ENCODE measurements at places on chromosomes 16 and 17. TPM values are rescaled to one million over a fixed set of nuclear protein-coding genes. Genes with fewer than 3 reads are reported as not detected.

DNA sequence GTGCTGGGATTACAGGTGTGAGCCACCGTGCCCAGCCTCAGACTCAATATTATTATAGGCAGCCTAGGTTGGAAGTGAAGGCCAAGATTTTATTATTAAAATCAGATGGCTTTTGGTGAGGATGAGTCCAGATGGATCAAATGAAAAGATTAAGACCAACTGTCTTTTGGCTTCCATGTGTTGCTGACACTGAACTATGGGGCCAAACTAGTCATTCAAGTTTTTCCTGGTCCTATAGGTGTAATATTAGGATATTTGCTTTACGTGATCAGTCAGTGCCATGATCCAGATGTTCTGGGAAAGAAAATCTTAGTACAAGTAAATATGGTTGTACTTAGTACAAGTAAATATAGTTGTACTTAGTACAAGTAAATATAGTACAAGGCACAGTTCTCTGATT is 140.6 kb downstream of the MAP2K6 start:
- H3K27me3 ChIP-seq = no peaks in the 10 kb centered on the region
- H3K36me3 ChIP-seq = no peaks in the 10 kb centered on the region
- no peak for DNase-seq
- H3K27ac ChIP-seq = no peak overlapping the region
- H3K4me3 ChIP-seq = no peak overlapping the region

DNA sequence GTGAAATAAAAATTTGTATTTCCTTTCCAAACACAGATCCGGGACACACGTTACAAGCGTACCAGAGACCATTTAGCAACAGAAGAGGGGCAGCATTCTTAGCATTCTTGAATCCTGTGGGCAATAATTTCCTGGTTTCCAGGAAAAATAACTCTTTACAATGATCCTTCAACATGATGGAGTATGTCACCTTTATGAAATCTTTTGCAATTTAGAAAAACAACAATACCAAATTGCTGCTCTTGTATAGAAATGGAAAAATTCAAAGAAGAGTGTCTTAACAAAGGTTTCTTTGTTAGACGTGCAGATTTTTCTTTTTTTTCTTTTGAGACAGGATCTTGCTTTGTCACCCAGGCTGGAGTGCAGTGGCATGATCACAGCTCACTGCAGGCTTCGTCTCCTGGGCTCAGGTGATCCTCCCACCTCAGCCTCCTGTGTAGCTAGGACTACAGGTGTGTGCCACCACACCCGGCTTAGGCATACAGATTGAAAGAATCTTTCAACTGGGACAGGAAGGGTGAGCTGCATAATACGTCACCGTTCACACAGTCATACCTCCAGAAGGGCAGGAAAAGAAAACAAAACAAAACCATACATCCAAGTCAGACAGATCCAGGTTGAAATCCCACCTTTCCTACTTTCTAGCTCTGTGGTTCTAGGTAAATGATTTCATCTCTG is 10.8 kb upstream of the GCSH start:
- no peaks in the 10 kb centered on the region for H3K36me3 ChIP-seq
- H3K27me3 ChIP-seq = no peaks in the 10 kb centered on the region
- no peak for DNase-seq
- H3K4me3 ChIP-seq = no peak overlapping the region
- no peaks in the 10 kb centered on the region for H3K4me1 ChIP-seq
- H3K27ac ChIP-seq = no peak overlapping the region

DNA sequence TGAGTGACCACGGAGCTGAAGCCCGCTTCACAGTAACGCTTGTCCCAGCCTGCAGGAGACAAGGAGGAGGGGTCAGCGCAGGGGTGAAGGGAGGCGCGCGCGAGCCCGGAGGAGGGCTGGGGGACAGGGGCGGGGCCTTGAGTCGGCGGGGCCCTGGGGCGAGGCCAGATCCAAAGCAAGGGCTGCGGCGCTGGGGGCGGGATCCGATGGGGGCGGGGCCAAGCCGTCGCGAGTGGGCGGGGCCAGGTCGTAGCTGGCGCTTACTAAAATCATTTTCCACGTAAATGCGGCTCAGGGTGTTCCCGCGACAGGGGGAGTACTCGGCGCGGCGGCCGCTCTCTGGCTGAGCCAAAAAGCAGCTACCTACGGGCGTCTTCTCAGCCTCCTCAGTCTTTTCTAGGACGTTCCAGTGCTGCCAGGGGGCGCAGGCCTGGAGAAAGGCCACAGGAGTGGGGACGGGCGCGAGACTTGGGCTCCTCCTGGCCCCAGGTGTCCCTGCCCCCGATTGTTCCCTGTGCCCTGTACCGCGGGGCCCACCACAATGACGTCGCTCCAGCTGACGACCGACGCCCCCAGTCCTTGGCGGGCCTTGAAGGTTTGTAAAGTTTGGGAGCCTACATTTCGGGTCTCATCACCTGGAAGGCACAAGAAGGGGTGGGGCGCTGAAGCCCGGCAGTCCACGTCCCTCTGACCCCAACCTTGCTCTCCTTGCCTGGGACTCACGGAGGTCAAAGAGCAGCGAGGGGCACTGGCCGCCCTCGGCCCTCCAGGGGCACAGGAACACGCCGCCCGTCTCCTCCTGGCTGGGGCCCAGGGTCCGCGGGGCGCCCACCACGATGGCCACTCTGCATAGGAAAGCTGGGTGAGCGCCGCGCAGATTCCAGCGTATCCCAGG is 3.9 kb downstream of the ITGA2B start:
- peaks cover 10% of the 10 kb centered on the region for H3K4me1 ChIP-seq
- peak; percentile 91 for DNase-seq
- H3K36me3 ChIP-seq = no peaks in the 10 kb centered on the region
- H3K4me3 ChIP-seq = peak overlapping the region; percentile 45

DNA sequence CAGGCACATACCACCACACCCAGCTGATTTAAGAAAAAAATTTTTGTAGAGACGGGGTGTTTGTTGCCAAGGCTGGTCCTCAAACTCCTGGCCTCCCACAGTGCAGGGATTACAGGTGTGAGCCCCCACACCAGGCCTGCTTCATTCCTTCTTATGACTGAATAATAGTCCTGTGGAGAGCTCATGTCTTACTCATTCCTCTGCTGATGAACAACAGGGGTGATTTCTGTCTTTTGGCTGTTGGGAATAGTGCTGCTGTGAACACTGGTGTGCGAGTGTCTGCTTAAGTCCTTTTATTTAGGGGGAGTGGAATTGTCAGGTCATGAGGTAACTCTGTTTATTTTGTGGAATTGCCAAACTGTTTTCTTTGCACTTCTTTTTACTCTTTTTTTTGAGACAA is 2.7 kb upstream of the CTRB1 start:
- no peak overlapping the region for H3K27ac ChIP-seq
- H3K27me3 ChIP-seq = no peaks in the 10 kb centered on the region
- no peak for DNase-seq
- no peak overlapping the region for H3K4me3 ChIP-seq
- no peaks in the 10 kb centered on the region for H3K36me3 ChIP-seq

DNA sequence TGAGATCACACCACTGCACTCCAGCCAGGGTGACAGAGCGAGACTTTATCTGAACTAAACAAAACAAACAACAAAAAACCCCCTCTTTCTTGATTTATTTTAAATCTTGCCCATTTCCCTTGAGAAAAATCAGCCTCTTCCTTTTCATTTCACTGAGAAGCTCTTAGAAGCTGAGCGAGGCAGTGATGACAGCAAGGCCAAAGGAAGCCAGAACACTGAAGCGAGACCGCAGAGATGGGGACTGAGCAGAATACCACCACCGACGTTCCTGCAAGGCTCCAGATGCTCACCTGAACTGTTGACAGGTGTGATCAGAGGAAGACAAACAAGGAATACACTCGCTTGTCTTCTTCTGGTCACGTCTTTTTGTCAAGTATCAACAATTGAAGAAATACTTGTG is 30.5 kb upstream of the IRF8 start:
- no peaks in the 10 kb centered on the region for H3K36me3 ChIP-seq
- H3K27ac ChIP-seq = no peak overlapping the region
- peaks cover 7% of the 10 kb centered on the region for H3K4me1 ChIP-seq
- H3K4me3 ChIP-seq = no peak overlapping the region
- DNase-seq = no peak

- H3K4me1 ChIP-seq = peaks cover 50% of the 10 kb centered on the region
- peak overlapping the region; percentile 57 for H3K4me3 ChIP-seq
- DNase-seq = no peak
- H3K27ac ChIP-seq = peak overlapping the region; percentile 88
Measured at GRCh38 chr17:7016886-7017826, 4.7 kb downstream of the RNASEK start.

DNA sequence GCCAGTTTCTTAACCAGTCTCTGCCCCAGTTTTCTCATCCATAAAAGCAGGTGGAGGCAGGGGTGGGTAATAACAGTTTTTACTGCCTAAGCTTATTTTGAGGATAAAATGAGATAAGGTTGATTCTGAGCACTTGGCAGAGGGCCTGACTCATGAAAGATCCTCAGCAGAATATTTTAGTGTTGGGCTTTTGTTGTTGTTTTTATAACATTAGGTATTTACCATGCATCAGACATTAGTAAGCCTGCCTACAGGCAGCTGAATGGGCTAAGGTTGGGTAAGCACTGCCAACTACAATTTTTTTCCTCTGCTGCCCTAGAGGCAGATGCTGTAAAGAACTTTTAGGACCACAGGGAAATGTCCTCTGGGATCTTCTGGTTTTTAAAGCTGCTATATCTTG is 43.1 kb downstream of the SCNN1G start:
- H3K4me3 ChIP-seq = no peak overlapping the region
- H3K27me3 ChIP-seq = no peaks in the 10 kb centered on the region
- DNase-seq = no peak
- no peaks in the 10 kb centered on the region for H3K36me3 ChIP-seq

DNA sequence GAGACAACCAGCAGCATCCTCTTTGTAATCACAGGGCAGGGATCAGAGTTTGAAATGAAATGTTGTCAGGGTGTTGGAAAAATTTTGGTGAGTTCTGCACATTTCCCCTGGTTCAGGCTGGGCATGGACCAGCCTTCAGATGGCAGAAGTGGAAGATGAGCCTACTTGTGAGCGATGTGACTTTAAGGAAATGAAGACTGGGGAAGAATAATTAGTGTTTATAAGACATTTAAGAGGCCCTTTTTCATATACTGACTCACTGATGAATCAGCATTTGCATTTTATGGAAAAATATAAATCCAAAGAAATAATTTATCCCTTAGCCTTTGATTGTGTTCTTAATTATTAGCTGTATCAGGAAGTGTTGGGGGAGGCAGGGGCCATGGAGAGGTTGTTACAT is 20.9 kb downstream of the GPR179 start:
- DNase-seq = no peak

DNA sequence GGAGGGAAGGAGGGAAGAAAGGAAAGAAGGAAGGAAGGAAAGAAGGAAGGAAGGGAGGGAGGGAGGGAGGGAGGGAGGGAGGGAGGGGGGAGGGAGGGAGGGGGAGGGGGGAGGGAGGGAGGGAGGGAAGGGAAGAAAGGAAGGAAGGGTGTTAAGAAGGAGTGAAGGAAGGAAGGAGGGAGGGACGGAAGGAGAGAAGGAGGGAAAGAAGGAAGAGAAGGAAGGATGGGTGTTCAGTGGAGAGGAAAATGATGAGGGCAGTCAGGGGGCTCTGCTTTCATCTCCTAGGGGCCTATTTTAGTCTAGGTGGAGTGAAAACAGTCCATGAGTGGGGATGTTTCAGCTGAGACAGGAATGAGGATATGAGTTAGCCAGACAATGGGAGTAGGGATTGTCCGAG is 357.0 kb upstream of the C16orf82 start:
- no peak for DNase-seq
- H3K4me1 ChIP-seq = no peaks in the 10 kb centered on the region
- no peak overlapping the region for H3K4me3 ChIP-seq

- H3K27me3 ChIP-seq = no peaks in the 10 kb centered on the region
- peak overlapping the region; percentile 94 for H3K27ac ChIP-seq
- H3K36me3 ChIP-seq = peaks cover 20% of the 10 kb centered on the region
- H3K4me3 ChIP-seq = peak overlapping the region; percentile 77
- DNase-seq = peak; percentile 87
Measured at GRCh38 chr17:28744104-28744971, 527 bp downstream of the TRAF4 start.

- no peaks in the 10 kb centered on the region for H3K27me3 ChIP-seq
- H3K36me3 ChIP-seq = peaks cover 17% of the 10 kb centered on the region
- peaks cover 25% of the 10 kb centered on the region for H3K4me1 ChIP-seq
- no peak overlapping the region for H3K27ac ChIP-seq
- DNase-seq = no peak
- H3K4me3 ChIP-seq = no peak overlapping the region
Measured at GRCh38 chr17:81980707-81981343, 3.4 kb downstream of the ASPSCR1 start.

DNA sequence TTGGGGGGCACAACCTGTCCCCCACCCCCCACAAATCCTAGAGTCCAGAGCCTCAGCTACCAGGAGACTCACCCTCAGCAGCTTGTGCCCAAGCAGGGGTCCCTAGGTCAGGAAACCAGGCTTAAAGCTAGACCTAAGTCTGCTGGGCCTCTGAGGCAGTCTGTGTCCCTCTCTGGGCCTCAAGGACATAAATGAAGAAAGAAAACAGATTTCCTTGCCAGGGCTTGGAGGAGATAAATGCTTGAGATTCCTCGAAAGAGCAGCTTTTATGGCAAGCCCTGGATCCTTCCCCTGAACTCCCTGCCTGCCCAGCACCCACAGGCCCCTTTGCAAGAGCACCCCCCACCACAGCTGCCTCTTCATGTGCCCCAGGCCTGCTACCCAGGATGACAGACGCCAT is 3.3 kb downstream of the SRCIN1 start:
- DNase-seq = no peak
- H3K36me3 ChIP-seq = no peaks in the 10 kb centered on the region
- H3K27ac ChIP-seq = no peak overlapping the region

- no peak overlapping the region for H3K4me3 ChIP-seq
- peak overlapping the region; percentile 42 for H3K27ac ChIP-seq
- peaks cover 100% of the 10 kb centered on the region for H3K36me3 ChIP-seq
- DNase-seq = no peak
Measured at GRCh38 chr17:77206158-77206956, 65.6 kb downstream of the SEC14L1 start.

DNA sequence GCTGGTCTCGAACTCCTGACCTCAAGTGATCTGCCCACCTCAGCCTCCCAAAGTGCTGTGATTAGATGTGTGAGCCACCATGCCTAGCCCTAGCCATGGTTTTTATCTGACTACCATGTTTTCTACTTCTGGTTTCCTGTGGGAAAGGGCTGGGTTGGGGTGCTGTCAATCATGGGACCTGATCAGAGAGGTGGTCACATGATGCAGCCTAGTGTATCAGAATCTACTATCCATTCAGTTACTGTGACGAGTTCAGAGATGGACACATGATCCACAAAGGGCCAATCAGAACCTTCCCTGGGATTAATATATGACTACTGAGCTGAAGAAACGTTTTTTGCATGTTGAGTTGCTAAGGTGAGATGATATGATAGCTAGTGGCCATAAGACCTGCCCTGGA is 59.1 kb downstream of the ABCC6 start:
- peaks cover 36% of the 10 kb centered on the region for H3K36me3 ChIP-seq
- H3K27ac ChIP-seq = no peak overlapping the region
- H3K4me1 ChIP-seq = no peaks in the 10 kb centered on the region

Gene LLGL2
- 133 TPM for total RNA-seq

Gene FOXF1
- 46.4 TPM for total RNA-seq

Gene ZSCAN10
- total RNA-seq = not detected

Gene SDR42E1
- 6.5 TPM for total RNA-seq

Gene CES5A
- not detected for total RNA-seq

Gene TTLL6
- total RNA-seq = 0.20 TPM
